ENCODE measurements at places on chromosomes 16 and 17. TPM values are rescaled to one million over a fixed set of nuclear protein-coding genes. Genes with fewer than 3 reads are reported as not detected.

- no peak for DNase-seq
Measured at GRCh38 chr17:42989141-42989540, 8.8 kb downstream of the RUNDC1 start.

DNA sequence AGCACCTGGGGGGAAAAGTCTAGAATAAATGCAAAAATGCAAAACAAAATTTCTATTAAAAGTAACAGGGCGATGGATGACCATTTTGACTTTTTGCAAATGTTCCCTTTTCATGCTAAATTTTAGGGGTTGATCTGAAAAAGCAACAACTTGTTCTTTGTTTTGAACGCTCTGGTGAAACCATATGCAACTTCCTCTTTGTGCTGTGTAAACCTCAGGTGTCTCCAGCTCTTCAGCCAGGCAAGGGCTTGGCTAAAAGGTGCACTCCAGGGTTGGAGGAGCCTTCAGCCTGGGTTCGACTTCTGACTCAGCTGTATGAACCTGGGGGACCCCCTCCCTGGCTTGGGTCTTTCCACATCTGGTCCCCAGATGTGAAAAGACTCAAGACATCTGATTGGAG is 9.5 kb downstream of the IRF8 start:
- DNase-seq = no peak

DNA sequence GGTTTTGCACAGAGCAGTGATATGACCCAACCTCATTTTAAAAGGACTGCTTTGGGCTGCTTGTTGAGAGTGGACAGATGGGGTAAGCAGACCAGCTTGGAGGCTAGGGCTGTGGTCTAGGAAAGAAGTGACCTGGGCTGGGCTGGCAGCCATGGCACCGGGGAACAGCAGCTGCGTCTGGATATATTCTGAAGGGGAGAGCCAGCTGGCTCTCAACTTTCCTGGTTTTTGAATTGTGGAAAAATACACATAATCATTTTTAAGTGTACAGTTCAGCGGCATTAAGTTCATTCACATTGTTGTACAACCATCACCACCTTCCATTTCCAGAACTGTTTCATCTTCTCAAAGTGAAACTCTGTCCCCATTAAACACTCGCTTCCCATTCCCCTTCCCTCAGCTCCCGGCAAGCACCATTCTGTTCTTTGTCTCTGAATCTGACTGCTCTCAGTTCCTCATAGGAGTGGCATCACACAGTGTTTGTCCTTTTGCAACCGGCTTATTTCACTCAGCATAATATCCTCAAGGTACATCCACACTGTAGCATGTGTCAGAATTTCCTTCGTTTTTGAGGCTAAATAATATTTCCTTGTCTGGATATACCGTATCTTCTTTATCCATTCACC is 113.2 kb downstream of the SPECC1 start:
- no peak for DNase-seq

DNA sequence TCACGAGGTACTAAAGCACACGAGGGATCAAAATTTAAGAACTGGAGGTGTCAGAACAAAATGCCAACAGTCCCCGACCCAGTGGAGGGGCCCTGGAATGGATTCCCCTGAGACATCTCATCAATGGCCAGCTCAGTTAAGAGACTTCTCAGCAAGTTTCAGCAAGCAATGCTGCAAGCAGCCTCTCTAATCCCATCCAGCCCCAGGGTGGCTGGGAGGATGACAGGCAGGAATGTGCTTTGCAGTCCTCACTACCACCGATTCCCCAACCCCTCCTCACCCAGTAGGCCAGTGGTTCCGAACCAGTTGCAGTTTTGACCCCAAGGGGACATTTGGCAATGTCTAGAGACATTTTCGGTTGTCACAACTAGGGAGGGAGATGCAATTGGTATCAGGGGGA is 8.7 kb downstream of the GPRC5B start:
- no peak for DNase-seq

- DNase-seq = no peak
Measured at GRCh38 chr16:84546669-84547545, 42.4 kb upstream of the MEAK7 start.

DOC2B gene
- 7.9 TPM for total RNA-seq

DNAH17 gene
- total RNA-seq = 0.63 TPM

GRCh38 chr17:36586138-36586537 is 5.5 kb upstream of the DHRS11 start:
- no peak for DNase-seq

GRCh38 chr17:50203086-50203485 is 1.7 kb upstream of the COL1A1 start:
- DNase-seq = no peak

- no peak for DNase-seq
Measured at GRCh38 chr17:72125226-72125651, 4.4 kb downstream of the SOX9 start.

GRCh38 chr17:44130693-44131349 is 7.4 kb upstream of the HDAC5 start:
- DNase-seq = no peak

ZG16B gene
- total RNA-seq = not detected

DNA sequence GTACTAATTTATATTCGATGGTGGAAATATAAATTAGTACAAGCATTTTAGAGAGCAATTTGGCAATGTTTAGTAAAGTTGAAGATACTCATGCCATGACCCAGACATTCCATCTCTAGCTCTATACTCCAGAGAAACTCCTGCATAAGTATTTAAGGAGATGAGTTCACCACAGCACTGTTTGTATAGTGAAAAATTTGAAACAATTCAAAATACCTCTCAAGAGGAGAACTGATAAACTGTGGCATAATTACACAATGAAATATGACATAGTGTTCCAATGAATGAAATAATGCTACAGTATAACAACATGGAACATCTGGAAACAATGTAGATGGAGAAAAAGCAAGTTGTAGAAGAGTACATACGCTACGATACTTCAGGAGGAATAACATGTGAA is 48.6 kb upstream of the IRX3 start:
- no peak for DNase-seq

FAM222B gene
- total RNA-seq = 16.6 TPM

HIC1 gene
- 9.9 TPM for total RNA-seq

GRCh38 chr16:73764321-73764720 is 532.3 kb upstream of the PSMD7 start:
- DNase-seq = no peak

PRR15L gene
- total RNA-seq = 2.7 TPM

DNA sequence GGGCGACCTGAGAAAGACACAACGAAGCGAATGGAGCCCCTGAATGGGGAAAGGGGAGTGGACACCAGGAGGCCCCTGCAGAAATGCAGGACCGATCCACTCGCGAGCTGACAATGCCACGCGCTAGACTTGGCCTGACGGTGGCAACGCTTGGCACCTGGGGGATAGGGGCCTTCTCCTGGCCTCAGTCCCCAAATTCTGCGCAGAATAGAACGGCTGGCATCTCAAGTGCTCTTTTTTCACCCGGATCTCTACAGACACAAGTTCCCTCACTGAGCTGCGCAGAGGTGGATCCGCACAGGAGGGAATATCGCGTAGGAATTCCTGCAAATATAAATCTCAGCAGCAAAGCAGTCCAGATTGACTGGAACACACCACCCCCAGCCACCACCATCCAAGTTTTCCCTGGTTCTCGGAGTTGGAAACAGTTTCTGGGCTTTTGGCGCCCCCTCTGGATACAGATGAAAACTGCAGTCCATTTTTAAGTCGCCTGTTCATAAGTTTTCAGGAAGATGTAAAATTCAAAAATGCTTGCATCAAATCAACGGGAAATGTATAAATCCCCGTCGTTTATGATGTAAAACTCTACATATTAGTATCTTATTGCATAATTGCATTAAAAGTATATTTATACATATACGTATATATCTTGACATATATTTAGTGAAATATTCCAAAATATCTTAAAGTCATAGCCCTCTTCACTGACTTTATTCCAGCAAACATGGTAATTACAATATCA is 2.3 kb upstream of the SOX9 start:
- DNase-seq = peak; percentile 65

- DNase-seq = peak; percentile 76
Measured at GRCh38 chr17:15436473-15437302, 30.7 kb downstream of the CDRT4 start.

- peak; percentile 57 for DNase-seq
Measured at GRCh38 chr16:3157229-3158025, 22.6 kb downstream of the ZNF213 start.

DNA sequence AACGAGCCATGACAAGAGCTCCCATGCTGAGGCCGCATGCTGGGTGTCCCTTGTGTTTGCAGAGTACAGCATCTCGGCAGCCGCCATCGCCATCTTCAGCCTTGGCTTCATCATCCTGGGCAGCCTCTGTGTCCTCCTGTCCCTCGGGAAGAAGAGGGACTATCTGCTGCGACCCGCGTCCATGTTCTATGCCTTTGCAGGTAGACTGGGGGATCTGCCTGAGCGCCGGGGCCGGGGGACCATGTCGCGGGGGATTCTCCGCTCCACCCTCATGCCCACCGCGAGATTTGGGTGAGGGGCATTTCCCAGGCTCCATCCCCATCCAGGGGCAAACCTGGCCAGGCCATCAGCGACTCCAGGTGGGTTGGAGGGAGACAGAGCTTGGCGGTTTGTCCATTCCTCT is 10.7 kb downstream of the CACNG1 start:
- DNase-seq = no peak

DNA sequence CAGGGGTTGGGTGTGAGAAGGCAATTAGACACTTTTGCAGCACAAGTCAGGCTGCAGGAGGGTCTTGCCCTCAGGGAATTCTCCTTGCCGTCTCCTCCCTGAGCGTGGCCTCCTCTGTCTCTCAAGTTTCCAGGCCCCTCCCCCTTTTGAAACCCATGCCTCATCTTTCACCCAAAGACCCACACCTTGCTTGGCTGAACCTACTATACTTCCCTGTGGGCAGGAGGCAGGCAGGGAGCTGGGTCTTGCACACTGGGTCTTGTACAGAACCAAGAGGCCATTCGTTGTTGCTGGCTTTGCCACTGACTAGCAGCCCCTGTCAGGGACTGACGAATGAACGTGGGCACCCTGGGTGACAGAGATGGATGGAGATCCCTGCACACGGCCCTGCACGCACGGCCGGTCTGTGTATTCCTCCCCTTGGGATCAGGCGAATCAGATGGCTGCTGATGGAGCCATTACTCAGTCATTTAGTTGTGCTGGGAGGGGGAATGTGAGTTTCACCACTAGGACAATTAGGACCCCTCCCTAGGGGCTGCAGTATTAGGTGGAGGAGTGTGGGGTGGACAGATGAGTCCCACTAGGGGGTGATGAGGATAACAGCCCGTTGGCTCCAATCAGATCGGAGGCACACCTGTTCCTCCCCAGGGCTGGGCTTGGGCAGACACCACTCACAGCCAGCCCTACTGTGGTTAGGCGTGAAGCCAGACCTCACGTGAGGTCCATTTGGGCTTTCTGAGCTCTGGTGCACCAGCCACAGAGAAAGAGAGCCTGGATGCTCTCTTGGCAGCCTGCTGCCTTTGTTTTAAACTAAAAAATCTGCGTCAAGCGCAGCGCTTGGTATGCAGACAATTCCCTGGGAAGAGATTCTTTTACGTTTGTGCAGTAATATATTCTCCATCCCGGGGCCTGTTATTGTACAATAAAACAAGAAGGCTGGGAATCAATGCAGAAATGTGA is 167.7 kb upstream of the WSCD1 start:
- no peak for DNase-seq

DNA sequence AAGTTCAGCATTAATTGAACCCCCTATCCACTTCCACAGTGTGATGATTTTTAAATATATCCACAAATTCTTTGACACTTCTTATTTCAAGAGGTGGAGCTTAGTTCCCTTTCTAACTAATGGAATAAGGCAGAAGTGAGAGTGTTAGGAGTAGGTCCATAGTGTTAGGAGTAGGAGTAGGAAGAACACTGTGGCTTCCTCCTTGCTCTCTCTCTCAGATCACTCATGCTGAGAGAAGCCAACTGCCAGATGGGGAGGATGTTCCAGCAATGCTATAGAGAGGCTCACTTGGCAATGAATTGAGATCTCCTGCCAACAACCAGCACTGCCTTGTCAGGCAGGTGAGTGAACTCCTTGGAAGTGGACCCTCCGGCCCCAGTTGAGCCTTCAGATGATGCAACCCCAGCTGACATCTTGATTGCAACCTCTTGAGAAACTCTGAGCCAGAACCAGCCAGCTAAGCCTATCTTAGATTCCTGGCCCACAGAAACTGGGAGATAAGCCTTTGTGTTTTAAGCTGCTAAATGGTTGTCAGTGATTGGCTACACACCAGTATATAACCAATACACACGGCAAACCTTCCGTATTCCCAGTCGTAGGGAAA is 44.3 kb downstream of the SPECC1 start:
- DNase-seq = no peak

CLDN6 gene
- total RNA-seq = not detected

DOC2A gene
- total RNA-seq = 1.4 TPM

SLC6A2 gene
- not detected for total RNA-seq

DNA sequence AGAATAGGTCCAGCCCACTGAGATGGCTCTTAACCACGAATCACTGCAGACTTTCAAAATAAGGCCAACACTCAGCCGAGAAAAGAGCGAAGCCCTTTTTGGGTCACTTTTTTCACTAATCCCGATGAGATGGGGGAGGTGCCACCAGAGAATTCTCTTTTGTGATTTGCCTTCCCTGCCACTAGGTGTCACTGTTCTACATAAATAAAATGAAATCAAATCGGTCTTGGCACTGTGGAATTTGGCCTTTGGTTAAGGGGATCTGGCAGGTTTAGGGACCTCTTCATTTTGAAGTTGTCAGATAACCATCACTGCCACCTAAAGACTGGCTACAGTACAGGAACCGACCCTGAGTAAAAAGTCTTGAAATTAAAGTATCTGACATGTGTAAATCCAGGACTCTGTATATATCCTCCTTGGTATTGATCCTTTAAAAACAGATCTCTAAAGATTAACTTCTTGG is 147.0 kb downstream of the HS3ST4 start:
- no peak for DNase-seq

- no peak for DNase-seq
Measured at GRCh38 chr16:84893849-84894599, 74.2 kb downstream of the CRISPLD2 start.

GRCh38 chr17:46811978-46812583 is 6.4 kb downstream of the WNT3 start:
- no peak for DNase-seq

HID1 gene
- total RNA-seq = 7.4 TPM

DNA sequence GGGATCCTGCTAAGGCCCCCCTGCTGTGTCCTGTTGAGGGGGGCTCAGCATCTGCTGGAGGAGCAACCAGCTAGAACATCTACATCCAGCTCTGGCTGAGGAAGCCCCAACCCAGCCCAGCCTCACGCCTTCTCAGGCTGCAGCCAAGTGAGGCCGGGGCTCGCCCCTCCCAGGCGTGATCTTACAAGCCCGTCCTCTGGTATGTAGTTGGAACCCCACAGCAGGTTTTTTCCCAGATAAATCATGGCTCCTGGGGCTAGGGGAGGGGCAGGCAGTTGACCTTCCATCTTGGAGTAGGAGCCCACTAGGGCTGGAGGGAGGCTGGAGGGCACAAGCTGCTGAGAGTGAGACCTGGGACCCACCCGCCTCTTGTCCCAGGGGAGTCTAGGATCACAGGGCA is 4.7 kb downstream of the FAM83G start:
- DNase-seq = no peak

DNA sequence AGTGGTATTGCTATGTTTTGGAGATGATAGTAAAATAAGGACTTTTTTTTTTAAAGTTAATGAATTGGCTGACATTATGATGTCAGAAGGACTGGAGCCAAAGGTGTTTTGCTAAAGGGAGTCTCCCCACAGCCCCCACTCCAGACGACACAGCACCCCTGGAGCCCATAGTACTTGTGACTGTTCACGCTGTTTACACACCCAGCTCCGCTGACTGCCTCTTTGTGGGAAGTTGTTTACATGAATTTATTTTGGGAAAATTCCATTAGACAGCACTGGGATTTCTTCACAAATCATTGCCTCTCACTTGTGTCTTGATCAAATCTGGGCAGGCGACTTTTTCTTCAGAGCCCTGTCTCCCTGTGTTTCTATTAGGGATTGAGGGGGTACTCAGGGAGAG is 108.6 kb downstream of the C17orf67 start:
- DNase-seq = no peak

SLFN12 gene
- total RNA-seq = 10.0 TPM

TMEM95 gene
- not detected for total RNA-seq
